ENCODE measurements at places on chromosomes 5 and 9.

DNA sequence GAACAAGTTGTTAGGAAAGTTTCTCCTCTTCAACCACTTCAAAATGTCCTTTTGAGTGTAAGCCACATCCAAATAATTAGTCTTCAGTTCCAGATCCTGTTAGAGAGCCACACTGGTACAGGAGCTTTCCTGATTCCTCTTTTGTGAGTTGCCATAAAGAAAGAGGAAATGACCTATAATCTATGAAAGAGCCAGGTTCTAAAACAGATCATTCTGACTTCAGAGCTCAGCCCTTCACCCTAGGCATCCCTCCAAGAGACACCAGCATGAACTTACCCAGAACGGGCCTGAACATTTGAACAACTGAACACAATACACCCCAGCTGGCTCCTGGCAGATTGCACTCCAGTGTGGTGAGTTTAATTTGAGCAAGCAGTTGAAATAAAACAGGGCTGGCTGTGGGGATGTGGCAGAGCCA is 25.7 kb downstream of the SLC1A1 start:
- no peak for DNase-seq

DNA sequence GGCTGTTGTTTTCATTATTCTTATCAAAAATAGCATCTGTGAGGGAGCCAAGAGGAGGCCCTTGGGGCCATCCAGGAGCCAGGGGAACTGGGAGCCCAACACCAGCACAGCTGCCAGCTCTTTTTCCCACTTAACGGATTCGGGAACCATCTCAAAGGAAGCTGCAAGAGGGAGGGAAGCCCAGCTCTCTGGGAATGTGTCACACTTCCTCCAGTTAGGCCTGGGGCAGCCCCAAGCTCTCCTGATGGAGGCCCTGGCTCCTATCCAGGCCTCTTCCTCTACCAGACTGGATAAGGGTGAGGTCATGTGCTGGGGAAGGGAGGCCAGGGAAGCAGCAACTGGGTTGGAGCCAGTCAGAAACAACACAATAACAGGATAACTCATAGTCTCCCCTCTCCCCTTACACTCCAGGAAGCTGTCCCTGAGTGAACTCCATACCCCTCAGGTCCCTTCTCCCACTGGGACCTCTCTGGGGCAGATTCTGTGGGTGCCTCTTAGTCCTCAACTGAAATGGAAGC is 12.7 kb downstream of the CSF2 start:
- DNase-seq: no peak

DNA sequence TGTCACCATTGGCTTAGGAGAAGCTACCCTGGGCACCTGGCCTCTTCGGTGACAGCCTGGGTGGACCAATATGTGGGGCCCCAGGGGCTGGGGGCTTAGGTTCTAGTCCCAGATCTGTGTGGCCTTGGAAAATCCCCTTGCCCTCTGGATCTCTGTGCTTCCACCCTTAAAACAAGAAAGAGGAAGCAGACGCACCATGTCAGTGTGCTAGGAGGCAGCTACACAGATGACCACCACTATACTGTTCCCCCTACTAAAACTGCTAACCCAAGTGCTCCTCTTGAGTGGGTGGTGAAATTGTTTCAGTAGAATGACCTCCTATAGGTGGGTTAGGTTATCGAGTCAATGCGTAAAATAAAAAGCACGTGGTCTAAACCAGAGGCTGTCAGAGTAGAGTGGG is 31.0 kb downstream of the AFAP1L1 start:
- DNase-seq: no peak

- DNase-seq: no peak
Observed at GRCh38 chr5:139199321-139199720, 1.2 kb upstream of the SIL1 start.

DNA sequence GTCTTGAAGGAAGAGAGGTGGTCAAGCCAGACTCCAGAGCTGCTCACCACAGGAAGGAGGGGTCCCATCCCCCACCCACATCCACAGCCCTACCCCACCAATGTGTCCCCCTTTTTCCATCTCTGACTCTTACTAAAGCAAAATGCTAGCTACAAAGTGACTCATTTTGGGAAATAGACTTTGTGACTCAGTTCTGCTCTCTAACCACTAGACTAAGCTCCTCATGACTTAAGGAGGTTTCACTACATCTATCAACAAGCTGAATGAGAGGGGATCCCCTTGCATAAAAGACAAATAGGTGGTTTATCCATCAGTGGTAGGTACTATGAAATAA is 35.1 kb upstream of the ADRB2 start:
- peak; percentile 17 for DNase-seq

DNA sequence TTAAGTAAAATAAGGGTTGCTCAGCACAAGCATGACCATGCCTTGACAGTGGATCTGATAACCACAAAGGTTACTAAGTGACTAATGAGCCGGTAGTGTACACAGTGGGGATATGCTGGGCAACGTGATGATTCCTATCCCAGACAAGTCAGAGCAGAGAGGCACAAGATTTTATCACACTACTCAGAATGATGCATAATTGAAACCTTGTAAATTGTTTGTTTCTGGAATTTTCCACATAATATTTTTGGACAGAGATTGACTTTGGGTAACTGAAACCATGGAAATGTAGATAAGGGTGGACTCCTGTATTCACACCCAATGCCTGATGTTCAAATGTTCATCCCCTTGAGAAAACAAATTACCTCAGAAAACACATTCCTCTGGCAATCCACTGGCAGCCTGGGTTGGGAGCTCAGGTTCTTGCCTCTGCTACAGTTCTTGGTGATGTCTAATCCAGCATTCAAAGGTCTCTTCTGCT is 16.2 kb upstream of the ERAP1 start:
- no peak for DNase-seq

DNA sequence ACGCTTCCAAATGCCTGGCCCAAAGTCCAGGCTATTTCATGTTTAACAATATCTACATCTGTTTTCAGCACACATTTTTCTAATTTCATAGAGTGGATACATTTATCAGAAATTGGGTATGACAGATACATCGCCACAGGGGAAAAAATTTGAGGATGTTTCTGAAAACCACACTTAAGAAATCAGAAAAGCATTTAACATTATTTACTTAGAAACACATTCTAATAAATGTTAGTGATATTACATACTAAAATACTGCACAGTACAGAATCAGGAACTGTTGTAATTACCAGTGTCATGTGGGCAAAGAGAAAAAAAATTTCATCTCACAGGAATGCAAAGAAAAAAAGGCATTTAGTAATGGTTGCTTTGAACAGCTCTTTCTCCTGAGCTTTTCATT is 310.5 kb upstream of the KIF2A start:
- DNase-seq: no peak

- no peak for DNase-seq
Observed at GRCh38 chr5:73892806-73893205, 266.8 kb downstream of the ARHGEF28 start.

GRCh38 chr5:157116483-157116954 is 7.7 kb upstream of the HAVCR2 start:
- DNase-seq: no peak

DNA sequence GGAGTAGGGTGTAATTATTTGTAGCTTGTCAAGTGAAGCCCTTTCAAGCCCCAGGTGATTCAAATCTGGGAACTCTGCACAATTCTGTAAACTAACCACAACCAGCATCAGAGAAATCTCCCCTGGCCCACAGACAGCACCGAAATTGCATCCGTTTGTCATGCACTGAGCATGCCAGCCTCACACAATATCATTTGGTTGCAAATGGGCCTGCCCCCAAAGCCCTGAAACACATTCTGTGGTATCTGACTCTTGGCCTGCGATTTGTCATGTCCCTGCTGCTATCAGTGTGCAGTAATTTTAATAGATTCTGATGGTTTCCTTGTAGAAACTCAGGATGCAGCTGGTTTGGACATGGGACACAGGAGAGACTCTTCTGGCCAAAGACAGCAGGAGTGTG is 35.3 kb downstream of the SNX24 start:
- DNase-seq: no peak

GRCh38 chr5:79236362-79236969 is 535 bp downstream of the JMY start:
- DNase-seq: peak; percentile 20

DNA sequence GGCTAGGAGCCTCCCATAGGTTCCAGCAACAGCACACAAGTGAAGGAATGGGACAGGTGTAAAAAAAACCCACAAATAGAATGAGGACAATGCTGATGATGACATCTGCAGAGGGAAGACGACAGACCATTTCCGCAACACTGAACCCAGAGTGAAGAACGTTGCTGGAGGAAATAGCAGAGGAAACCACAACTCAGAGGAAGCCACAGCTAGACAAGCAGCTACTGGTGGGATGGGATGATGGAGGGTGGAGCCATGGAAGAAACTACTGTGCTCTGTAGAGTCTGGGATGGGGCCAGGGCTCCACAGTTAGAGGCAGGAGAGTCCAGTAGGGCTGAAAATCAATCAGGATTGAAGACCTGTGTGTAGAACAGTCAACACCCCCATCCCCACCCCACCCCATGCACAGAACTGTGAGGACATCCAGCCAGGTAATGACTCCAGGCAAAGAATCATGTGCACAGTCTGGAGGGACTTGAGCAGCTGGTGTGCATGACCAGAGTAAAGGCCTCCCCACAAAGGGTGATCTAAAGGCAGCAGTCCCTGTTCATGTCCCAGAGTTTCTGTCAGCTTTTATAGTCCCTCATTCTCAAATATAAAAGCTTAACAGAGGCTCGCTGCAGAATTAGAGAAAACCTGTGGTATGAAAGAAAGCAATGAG is 65.2 kb upstream of the SPIN1 start:
- DNase-seq: no peak

DNA sequence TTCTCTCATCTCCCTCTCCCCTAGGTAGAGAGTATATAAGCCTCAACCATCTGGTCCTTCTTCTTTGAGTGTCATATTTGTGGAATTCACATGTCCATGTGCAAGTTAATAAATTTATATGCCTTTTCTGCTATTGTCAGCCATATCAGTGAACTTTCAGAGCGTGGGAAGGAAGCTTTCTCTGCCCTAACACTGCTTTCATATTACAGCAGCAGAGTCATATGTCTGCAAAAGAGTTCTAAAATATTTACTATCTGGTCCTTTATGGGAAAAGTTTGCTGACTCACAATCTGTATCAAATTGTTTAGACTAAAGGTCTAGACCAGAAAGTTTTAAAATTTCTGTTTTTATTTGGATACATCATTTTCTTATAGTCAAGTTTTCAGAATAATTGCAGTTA is 669.0 kb downstream of the LRRC70 start:
- DNase-seq: no peak

DNA sequence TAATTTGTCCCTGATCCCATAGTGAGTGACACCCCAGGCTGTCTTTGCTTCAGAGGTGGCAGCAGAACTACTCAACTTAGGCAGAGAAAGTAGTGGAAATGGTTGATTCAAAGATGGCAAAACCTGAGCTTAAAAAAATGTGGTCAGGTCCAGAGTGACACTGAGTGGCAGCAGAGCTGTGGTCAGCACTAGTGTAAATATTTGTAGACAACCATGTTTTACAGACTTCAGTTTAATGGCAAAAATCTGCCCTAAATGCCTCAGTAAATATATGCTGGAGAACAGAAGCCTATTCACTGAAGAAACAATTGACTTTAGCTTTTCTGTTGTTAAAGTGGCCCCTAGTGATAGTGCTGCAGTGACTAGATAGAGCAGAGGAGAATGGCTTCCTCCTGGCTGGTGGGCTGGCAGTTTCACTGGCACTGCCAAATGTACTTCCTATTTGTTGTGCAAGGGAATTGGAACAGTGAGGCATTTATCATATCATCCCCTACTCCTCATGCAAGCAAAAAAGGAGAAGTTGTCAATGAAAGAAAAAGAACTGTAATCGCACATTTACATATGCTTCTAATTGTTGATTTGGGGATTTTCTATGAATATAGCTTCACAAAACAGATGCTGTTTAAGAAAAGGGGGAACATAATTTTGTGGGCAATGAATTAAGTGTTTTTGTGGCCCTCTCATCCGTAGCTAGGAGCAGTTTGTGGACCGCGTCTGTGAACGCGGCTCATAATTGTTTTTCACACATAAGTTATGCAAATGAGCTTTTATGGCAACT is 12.0 kb downstream of the PBX3 start:
- DNase-seq: no peak

- no peak for DNase-seq
Observed at GRCh38 chr5:31692561-31693221, 53.8 kb downstream of the PDZD2 start.

- DNase-seq: no peak
Observed at GRCh38 chr5:41246376-41246775, 33.0 kb upstream of the C6 start.

GRCh38 chr9:35205340-35205739 is 43.5 kb downstream of the UNC13B start:
- no peak for DNase-seq

GRCh38 chr9:127153501-127153900 is 31.1 kb upstream of the ANGPTL2 start:
- DNase-seq: no peak
